Tibial nerve (tissue), 4 donors: ENCODE measurements at places on chromosomes 7 and 10.

GRCh38 chr10:43252166-43252782, 14.6 kb downstream of the RASGEF1A start:
- no peak for DNase-seq

GRCh38 chr7:75962607-75963380, 31.6 kb downstream of the TMEM120A start:
- DNase-seq, result no peak

GRCh38 chr7:97871659-97872024, 566 bp downstream of the ASNS start:
- no peak for DNase-seq

- no peak for DNase-seq
Observed at GRCh38 chr10:132814469-132814856, 28.5 kb upstream of the NKX6-2 start.

- no peak for DNase-seq
Observed at GRCh38 chr7:87944547-87944946, 10.5 kb downstream of the ADAM22 start.

DNA sequence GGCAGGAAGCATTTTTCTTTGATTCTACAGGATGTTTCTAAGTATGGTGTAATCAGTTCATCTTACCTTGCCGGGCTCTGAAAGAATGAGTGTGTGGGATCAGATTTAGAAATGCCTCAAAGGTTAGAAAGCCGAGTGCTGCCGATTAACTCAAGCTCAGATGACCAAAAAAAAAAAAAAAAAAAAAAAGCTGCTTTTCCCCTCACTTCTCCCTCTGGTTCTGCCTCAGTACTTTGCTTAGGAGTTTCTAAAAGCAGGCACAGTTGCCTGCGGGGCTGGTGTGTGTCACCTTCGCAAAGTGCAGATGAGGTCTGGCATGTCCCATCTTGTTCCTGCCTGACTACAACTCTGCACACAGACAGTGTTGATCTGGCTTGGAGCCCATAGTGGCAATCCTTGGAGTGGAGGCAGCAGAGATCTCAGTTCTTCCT, 47.0 kb downstream of the KIAA1217 start:
- DNase-seq, result no peak

GRCh38 chr7:108079276-108079647, 50.9 kb downstream of the LAMB4 start:
- DNase-seq, result no peak
